T follicular helper cell (primary cell): ENCODE measurements at places on chromosomes 6 and 20.

GRCh38 chr6:112017169-112017568 is 36.7 kb upstream of the CCN6 start:
- DNase-seq, result no peak

DNA sequence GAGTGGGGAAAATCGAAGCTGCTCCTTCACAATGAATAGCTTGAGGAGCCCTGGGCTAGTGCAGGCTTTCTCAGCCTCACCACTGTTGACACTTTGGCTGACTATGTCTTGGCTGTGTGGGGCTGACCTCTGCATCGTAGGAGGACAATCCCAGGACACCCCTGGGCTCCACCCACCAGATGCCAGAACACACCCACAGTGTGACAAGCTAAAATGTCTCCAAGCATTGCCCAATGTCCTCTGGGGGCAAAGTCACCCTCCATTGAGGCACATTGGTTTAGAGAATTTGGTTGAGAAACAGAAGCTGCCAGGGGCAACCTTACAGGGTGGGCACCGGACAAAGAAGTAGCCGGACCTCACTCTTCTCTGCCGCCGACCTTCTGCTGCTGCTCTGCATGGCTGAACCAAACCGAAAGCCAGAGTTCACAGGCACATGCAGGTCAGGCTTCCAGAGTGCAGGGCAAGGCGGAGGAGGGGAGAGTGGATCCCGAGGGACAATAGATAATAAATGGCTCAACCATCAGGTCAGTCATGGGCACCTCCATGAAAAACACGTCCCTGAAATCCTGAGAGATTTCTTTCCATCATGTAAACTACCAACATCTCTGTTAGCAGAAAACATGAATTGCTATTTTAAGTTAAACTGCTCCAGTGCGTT is 189.0 kb downstream of the LRFN2 start:
- DNase-seq, result no peak

GRCh38 chr6:100228834-100229441 is 234.9 kb upstream of the MCHR2 start:
- DNase-seq, result no peak

GRCh38 chr6:71229477-71229876 is 59.1 kb upstream of the OGFRL1 start:
- no peak for DNase-seq

DNA sequence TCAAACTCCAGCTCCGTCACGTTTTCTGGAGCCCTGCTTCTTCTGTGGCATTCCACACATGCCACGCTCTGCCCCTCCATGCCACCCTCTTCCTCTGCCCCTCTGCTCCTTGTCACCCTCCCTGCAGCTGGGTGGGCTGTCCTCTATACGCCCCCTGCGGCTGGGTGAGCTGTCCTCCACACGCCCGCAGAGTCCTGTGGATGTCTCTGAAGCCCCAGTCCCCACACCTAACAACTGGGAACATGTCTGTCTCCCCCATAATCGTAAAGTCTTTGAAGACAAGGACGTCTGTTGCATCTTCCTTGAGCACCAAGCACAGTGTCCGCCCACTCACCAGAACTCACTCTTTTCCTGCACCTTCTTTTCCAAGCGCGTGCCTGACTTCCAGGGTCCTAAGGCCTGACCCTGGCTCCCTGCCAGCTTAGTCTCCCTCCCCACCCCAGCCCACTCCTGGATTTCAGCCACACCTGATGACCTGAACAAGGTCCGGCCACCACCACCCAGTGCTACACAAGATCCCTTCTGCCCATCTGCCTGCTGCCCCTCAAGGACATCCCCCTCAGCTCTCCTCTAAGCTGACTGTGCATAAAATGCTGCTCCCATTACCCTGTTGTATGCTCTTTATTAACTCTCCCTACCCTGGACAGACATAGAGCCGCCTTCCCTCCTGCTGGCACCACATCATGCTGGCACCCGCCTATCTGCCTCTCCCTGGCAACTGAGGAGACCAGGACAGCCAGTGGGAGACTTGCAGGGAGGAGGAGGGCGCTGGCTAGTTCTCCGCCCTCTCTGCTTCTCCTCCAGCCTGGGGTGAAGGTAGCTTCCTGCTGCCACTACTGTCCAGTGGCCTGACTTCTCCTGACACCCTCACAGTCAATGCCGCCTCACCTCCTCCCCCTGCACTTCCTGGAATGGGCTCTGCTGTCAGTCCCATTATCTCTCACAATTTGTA is 10.7 kb upstream of the PRR18 start:
- DNase-seq, result no peak

DNA sequence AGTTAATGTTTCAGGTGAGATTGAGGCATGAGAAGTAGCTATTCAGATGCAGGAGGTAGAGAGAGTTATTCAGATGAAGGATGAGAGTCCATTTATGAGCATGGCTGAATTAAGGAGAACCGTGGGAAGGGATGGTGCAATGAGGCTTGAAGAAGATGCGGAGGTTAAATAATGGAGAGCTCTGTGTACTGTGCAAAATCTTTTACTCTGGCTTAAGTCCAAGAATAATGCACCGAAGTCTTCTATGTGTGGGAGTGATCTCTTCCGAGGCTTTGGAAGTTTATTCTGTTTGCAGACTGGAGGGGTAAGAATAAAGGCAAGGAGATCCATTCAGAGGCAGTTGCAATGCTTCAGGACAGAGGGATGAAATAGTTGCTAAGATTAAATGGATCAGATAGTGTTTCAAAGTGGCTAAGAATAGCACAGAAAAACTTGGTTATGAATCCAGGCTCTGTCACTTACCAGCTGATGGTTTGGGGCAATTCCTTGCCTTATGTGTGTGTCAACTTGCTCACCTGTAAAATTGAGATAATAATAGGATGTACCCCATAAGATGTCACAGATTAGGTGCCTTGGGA is 467.1 kb downstream of the HDGFL1 start:
- no peak for DNase-seq

DNA sequence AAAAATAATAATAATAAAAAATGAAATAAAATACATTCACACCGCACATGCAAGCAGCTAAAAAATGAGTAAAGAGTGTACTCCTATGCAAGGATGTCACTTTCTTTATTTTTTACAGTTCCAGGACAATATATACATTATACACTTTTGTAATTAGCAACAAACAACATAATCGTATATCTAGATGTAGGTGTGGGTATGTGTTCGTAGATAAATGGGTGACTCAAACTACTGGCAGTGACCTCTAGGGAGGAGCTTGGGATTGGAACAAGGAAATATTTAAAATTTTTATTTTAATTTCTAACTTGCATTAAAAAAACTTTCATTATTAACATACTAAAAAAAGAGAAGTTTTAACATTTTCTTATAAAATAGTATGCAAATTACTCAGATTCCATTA is 86.1 kb upstream of the MYLIP start:
- DNase-seq, result no peak
